ENCODE measurements at places on chromosomes 11 and 22. TPM values are rescaled to one million over a fixed set of nuclear protein-coding genes. Genes with fewer than 3 reads are reported as not detected.

- H3K36me3 ChIP-seq: peaks cover 13% of the 10 kb centered on the region
- peaks cover 26% of the 10 kb centered on the region for H3K4me1 ChIP-seq
- no peak overlapping the region for H3K4me3 ChIP-seq
- no peak for DNase-seq
- no peak overlapping the region for H3K27ac ChIP-seq
These were observed 1.2 kb upstream of the TBC1D10A start for GRCh38 chr22:30327864-30328345.

DNA sequence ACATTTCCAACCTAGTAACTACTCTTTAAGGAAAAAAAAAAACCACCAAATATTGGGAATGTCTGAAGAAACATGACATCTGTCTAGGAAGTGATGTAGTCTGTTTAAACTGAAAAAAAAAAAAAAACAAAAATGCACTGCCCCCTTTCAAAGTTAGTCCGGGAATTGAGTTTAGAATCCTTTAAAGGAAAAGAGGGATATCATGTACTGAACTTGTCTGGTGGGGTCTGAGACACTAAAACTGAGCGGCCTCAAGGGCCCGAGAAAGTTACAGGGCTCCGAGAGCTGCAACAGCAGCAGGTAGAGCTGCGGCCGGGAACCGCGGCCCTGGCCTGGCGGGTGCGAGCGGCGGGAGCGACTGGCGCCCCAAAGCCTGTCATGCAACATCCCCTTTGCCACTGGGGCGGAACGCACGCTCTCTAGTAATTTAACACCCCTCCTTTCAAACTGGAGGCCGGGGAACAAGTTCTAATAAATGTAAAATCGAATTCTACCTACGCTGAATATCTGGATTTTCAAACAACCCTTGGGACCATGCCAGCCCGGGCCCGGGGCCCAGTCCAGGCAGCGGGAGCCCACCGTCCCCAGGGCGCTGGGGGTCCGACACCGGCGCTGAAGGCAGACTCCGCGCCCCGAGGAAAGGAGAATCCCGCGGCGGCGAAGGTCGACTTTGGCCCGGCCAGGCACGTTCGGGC, 736 bp downstream of the RDX start:
- DNase-seq: peak; percentile 40
- peak overlapping the region; percentile 99 for H3K4me3 ChIP-seq
- no peaks in the 10 kb centered on the region for H3K36me3 ChIP-seq
- no peaks in the 10 kb centered on the region for H3K27me3 ChIP-seq
- H3K4me1 ChIP-seq: peaks cover 13% of the 10 kb centered on the region

- no peaks in the 10 kb centered on the region for H3K27me3 ChIP-seq
- H3K4me3 ChIP-seq: no peak overlapping the region
- peaks cover 85% of the 10 kb centered on the region for H3K36me3 ChIP-seq
- DNase-seq: no peak
- H3K27ac ChIP-seq: no peak overlapping the region
These were observed 7.0 kb downstream of the CCND1 start for GRCh38 chr11:69647761-69648497.

- H3K4me1 ChIP-seq: no peaks in the 10 kb centered on the region
These were observed 8.5 kb upstream of the TBC1D10A start for GRCh38 chr22:30335236-30335635.

DNA sequence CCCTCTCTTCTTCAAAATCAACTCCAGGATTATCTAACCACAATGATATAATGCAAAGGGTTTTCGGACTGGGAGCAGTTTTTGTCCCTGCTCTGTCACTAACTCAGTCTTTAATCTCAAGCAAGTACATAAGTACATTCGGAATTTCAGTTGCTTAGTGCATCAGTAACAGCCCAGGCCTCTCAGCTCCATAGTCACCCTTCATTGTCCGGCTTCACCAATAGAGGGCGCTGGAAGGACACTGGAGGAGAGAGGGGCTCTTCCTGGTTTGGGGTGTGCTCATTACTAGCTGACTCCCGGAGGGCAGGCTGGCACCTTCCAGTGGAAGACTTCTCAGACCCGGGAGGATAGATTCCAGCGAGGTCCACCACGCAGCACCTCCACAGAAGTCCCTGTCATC, 90.4 kb upstream of the PDGFD start:
- no peak for DNase-seq
- H3K27me3 ChIP-seq: no peaks in the 10 kb centered on the region
- H3K4me1 ChIP-seq: no peaks in the 10 kb centered on the region
- H3K36me3 ChIP-seq: no peaks in the 10 kb centered on the region
- no peak overlapping the region for H3K27ac ChIP-seq
- H3K4me3 ChIP-seq: no peak overlapping the region

GRCh38 chr11:126123686-126124085, 61.0 kb upstream of the CDON start:
- no peaks in the 10 kb centered on the region for H3K36me3 ChIP-seq
- no peak for DNase-seq
- H3K27ac ChIP-seq: no peak overlapping the region

- no peaks in the 10 kb centered on the region for H3K4me1 ChIP-seq
- H3K36me3 ChIP-seq: no peaks in the 10 kb centered on the region
- H3K4me3 ChIP-seq: no peak overlapping the region
- H3K27me3 ChIP-seq: no peaks in the 10 kb centered on the region
- DNase-seq: no peak
These were observed 267.4 kb upstream of the ISX start for GRCh38 chr22:34798605-34799004.

DNA sequence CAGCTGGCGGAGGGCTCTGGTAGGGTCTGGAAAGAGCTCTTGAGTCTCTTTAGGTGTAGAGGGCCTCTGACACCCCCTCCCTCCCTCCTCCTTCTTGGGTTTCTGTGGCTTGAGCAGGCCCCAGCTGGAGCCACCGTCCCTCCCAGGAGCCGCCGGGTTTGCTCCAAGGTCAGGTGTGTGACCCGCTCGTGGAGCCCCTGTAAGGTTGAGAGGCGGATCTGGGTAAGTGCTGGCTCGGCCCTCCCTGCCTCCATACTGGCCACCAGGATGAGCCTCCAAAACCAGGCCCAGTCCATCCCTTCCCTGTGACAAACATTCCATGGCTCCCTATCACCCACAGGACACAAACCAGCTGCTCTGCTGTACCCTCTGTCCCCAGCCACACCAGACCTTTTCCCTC, 9.3 kb downstream of the PLEKHB1 start:
- H3K27ac ChIP-seq: no peak overlapping the region
- no peak for DNase-seq
- no peaks in the 10 kb centered on the region for H3K4me1 ChIP-seq
- H3K27me3 ChIP-seq: peaks cover 3% of the 10 kb centered on the region
- H3K4me3 ChIP-seq: no peak overlapping the region

DNA sequence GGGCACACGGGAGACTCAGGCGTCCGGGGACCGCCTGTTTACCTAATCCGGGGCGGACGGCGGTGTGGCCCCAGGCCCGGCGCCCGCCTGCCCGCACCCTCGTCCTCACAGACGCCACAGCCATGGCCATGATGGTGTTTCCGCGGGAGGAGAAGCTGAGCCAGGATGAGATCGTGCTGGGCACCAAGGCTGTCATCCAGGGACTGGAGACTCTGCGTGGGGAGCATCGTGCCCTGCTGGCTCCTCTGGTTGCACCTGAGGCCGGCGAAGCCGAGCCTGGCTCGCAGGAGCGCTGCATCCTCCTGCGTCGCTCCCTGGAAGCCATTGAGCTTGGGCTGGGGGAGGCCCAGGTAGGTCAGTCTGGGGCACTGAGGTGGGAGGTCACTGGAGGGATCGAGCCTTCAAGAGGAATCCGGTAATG, 10.0 kb upstream of the RAB1B start:
- H3K36me3 ChIP-seq: peaks cover 36% of the 10 kb centered on the region
- no peak for DNase-seq
- H3K4me3 ChIP-seq: peak overlapping the region; percentile 72
- peaks cover 8% of the 10 kb centered on the region for H3K4me1 ChIP-seq
- H3K27ac ChIP-seq: peak overlapping the region; percentile 72
- no peaks in the 10 kb centered on the region for H3K27me3 ChIP-seq

The ARFGAP3 gene
- total RNA-seq: 70.1 TPM

The UPK3A gene
- not detected for total RNA-seq

Measured in IMR-90 (cell line).